ENCODE measurements at places on chromosomes 2 and 18.

- no peak for DNase-seq
These were observed 64.8 kb upstream of the CYP26B1 start for GRCh38 chr2:72212486-72212855.

- no peak for DNase-seq
These were observed 422.4 kb downstream of the DSEL start for GRCh38 chr18:67094123-67094522.

DNA sequence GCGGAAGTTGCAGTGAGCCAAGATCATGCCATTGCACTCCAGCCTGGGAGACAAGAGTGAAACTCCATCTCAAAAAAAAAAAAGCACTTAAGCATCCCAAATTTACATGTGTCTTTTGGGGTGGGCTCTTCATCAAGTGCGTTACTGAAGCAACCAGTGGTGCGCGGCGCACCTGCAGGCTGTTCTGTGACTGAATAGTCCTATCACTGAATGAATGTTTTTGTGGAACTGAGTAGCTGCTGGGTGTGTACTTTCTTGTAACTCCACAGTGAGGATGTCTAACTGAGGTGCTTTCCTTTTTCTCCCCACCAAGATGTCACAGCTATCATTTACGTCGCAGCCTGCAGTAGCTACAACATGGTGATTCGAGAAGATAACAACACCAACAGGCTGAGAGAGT, 17.0 kb downstream of the CHMP1B start:
- DNase-seq = no peak

- no peak for DNase-seq
These were observed 82.3 kb downstream of the GLI2 start for GRCh38 chr2:120817956-120818325.

- DNase-seq = peak; percentile 13
These were observed 134.7 kb downstream of the MSTN start for GRCh38 chr2:189927823-189928222.

GRCh38 chr2:221641181-221641871, 69.2 kb upstream of the EPHA4 start:
- peak; percentile 43 for DNase-seq

DNA sequence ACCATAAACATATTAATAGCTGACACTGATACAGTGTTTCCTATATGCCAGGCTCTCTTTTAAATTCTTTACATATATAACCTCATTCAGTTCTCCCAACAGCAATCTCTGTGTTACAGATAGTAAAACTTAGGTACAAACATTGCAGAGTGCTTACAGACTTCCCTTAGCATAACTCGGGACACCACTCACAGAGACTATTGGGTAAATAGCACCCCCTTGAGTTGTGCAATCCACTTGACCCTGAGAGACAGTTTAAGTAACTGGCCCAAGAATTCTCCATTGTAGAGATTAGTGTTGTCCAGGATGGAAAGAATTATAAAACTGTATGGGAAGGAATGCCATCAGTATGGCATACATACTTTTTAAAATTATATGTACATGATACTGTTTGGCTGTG, 110.1 kb downstream of the POLE4 start:
- peak; percentile 43 for DNase-seq

DNA sequence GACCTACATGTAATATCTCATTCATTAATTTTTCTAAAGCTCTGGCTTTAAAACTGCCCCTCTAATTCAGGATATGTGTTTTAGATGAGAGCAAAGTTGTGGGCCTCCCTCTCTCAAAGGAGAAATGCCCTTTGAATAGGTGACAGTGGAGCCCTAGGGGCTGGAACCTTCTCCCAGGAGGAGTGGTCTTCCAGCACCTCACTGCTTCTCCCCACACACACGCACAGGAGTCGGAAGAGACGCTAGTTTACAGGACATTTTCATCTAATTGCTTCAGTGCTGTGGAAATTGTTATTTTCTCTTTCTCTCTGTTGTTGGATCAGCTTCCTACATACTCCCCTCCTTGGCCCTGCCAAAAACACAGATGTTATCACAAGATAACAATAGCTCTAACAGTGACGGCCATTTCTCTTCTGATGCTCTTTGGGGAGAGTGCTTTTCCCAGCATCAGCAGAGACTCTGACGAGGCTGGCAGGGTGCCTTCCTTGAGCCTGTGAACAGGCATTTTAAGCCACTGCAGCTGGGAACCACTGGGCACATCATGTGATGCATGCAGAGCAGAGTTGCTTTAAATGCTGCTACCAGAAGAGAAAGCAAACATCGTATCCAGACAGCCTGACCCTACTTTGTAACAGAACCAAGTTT, 209.4 kb upstream of the SP5 start:
- DNase-seq = no peak

- peak; percentile 87 for DNase-seq
These were observed 41.3 kb upstream of the AGFG1 start for GRCh38 chr2:227430639-227431038.

GRCh38 chr2:8149985-8150539, 531.8 kb upstream of the ID2 start:
- DNase-seq = peak; percentile 45

DNA sequence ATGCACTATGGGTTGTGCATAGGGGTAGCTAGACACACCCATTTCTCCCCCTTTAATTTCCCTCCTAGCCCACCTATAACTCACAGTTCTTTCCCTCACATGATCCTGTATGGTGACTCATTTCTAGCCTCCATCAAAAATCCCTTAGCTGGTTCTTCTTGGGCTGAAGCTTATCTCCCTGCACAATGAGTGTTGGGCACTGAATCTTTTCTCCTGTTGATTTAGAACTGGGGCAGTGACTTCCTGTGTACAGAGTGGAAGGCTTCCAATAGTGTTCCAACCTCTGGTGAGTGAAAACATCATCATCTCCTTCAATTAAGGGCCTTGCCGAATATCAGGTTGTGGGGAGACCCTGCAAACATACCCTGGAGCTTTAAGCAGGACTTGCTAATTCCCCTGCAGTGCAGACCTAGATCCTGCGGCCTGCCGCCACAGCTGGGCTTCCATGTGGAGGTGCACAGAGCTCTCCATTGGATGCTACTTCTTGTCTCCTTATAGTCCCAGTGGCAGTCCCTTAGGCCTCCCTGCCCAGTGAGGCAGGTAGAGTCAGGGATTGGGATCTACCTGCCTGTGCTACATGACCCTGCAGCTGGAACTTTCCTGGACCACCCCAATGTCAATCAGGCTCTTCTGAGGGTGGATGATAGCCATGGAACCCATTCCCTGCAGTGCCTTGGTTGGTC, 121.8 kb downstream of the PLB1 start:
- no peak for DNase-seq

GRCh38 chr2:18506883-18507509, 53.5 kb downstream of the RDH14 start:
- no peak for DNase-seq

DNA sequence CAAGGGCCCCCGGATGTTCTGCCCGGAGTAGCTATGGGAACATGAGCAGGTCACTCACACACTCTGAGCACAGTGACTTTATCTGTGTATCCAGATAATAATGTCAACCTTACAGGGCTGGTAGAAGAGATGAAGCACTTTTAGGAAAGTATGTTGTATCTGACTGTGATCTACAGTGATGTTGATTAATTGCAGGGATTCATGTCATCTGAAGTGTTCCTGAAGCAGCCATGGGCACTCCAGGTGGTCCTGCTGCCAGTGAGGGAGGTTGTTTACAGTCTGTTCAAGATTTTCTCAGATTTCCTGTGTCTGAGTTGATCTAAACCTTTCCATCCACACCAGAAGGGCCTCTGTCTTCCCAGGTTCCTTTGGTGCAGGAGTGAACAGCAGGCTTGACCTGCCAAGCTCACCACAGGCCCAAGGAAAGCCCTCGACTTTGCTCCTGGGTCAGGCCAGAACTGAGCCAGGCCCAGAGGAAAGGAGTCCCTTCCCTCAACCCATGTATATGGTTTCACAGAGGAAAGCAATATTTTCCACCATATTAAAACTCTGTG, 28.0 kb downstream of the KIAA2012 start:
- no peak for DNase-seq

DNA sequence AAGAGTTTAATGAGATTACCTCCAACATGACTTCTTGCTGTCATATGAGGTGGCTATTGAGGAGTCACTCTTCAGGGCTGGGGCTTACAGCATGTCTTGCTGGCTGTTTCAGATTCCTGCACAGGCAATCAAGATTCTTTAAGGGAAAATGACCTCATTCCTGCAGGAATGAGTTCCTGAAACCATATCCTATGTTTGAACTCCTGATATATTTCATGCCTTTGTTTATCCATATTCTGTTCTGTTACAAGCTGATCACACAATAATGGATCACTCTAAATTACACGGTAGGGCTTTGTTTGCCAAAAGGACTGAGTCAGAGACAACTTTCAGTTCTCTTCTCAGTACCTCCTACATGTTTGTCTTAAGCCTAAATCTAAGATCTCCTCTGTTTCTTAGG, 879.8 kb upstream of the PIK3C3 start:
- peak; percentile 80 for DNase-seq

DNA sequence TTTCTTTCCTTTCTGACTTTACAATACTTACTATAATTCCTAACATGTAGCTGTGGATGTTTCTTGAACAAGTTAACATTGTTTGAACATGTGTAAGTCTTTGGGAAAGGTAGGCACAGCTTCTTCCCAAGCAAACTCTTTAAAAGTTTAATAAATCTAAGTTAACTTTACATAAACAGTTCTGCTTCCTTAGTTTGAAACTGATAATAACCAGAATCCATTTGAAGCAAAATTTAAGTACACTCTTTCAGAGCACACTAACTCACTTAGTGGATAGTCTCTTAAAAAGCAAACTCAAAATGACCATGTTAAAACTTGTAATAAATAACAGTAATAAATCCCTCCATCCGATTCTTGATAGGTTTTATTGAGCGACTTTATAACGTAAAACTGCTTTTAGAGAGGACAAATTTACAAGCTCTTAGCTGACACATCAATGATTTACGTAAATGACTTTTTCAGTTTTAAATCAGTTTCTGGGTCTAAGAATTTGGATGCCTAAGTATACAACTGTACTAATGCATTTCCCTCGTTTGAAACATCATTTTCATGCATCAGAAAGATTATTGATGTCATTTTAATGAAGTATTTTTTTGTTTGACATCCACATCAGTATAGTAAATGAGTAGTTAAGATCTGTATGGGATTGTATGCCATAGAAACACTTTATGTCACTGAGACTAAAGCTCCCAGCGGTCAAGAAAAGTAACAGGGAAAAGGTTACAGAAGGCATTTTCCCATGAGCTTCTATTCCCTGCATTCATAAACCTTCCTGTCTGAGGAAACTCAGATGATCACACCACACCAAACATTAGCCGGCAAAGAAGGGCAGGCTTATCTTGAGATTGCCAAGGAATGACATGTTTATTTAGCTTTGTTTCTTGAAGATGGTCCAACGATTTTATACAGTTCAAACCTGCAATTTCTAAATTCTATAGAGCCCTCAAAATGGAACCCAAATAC, 67.5 kb downstream of the PDE1A start:
- peak; percentile 63 for DNase-seq

- DNase-seq = no peak
These were observed 16.7 kb upstream of the MRPL33 start for GRCh38 chr2:27754831-27755230.

DNA sequence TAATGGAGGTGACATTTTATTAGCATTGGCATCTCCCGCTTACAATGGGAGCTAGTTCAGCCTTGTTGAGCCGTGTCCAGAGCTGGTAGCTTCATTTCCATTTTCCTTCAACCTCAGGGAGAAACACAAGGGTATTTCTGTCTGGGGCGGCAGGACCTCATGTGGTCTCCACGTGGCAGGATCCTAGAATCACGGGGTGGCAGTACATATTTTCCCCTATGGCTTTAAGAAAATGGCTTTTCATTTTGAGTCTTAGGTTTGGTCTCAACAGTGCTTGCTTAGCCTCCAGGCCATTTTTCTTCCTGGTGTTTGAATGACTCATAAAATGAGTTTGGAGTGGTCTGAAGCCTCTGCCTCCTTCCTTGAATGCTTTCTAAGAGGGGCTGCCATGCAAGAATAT, 20.3 kb downstream of the CABLES1 start:
- DNase-seq = no peak

- DNase-seq = no peak
These were observed 7.8 kb upstream of the ARHGAP25 start for GRCh38 chr2:68726608-68727367.

- peak; percentile 25 for DNase-seq
These were observed 165.8 kb upstream of the TCF4 start for GRCh38 chr18:55753643-55754263.

DNA sequence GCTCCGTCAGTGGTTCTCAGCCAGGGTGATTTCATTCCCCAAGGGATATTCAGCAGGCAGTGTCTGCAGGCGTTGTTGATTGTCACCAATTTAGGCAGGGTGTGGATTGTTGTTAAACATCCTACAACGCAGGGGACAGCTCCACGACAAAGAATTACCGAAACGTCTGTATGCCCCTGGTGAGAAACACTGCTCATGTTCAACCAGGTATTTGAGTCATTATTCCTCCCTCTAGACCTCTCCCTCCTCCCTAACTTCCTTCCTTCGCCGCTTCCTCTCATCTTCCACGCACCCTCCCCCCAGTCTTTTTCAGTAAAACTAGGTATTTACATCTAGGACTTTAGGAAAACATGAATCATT, 50.8 kb downstream of the NCK2 start:
- DNase-seq = no peak

DNA sequence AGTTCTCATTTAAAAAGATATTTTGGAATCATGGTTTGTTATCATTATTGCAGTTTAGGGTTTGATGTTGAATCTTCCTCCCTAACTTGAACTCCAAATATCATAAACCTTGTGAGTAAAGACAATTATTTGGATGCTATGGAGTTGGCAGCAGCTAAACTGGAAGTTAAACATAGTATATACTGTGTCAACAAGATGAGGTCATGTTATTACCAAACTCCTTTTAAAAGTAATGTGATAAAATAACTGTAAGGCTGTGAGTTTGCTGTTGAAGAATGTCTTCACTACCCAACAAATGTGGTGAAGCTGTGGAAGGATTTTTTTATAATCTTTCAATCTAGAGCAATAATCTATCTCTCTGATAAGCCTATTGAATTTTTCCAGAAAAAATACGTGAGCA, 16.0 kb downstream of the DNAH6 start:
- no peak for DNase-seq

GRCh38 chr2:130963196-130963848, 126.6 kb downstream of the ARHGEF4 start:
- DNase-seq = no peak
